ENCODE measurements at places on chromosomes 2 and 18.

- DNase-seq: no peak
Measured at GRCh38 chr18:71707400-71707799, 836.7 kb downstream of the CBLN2 start.

DNA sequence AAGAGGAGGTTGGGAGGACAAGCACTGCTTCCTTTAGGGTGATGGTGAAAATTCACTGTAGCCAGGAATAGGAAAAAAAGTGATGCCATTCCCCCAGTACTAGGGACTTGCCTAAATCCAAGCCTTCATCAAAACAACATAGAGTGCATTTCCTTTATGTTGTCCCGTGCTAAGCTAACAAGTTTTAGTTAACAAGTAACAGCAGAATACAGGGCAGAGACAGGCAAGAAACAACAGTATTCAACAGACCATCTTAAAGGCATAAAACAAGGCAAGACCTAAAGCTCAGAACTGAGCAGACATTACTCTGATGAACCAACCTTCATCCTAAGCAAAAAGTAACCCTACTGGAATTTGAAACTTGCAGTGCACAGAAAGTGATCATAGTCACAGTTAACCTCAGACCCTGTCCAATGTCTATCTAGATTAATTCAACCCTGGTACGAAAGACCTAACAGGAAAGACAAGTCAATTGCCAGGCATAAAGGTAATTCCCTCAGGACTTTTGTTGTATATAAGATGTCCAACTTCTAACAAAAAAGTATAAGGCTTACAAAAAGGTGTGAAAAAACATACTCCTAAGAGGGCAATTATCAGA is 34.4 kb upstream of the GALNT1 start:
- no peak for DNase-seq

GRCh38 chr2:46248171-46248570 is 49.0 kb upstream of the EPAS1 start:
- DNase-seq: no peak

DNA sequence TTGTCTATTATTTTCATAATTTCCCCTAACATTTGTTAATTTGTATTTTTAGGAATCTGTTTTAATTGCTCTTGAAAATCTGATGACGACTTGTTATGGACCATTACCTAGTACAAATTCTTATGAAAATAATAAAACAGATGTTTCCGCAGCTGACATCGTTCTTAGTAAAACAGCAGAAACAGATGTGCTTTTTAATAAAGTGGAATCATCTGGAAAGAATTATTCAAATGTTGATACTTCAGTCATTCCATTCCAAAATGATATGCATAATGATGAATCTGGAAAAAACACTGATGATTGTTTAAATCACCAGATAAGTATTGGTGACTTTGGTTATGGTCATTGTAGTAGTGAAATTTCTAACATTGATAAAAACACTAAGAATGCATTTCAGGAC is 69.9 kb downstream of the PMS1 start:
- DNase-seq: no peak

- DNase-seq: no peak
Measured at GRCh38 chr2:38446906-38447561, 70.0 kb upstream of the ATL2 start.

DNA sequence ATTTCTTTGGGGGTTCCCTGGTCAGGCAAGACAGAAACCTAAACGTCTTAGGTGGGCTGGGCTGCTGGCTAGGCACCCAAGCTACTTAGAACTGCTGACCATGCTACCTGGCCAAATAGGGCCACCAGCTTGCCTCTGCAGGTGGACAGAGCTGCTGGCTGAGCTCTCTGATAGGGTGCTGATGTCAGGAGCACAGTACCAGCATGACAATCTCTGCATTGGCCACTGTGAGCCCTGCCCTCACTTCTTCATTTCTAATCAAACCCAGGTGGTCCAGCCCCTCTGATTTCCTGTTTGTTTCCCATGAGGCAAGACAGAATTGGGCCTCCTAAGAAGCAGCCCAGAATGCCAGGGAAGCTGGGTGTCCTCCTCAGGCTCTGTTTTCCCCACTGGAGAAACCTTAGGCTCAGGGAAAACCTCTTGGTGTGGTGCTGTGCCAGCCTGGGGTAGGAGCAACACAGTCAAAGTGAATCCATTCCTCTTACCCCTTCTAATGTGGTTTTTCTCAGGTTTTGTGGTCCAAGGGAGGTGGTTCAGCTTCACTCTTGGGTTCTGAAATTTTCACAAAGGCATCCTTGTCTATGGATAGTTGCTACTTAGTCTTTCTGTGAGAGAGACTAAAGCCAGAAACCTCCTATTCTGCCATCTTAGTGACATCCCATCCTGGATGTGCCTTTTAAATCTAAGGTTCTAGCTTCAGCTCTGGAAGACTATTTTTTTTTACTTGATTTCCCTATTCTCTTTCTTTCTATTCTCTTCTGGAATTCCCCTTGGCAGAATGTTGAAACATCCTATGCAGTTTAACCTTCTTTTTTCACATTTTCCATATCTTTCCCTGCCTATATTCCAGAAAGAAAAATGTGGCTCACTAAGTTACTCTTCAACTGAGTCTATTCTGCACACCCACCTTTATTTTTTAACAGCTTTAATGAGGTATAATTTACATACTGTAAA is 15.2 kb downstream of the SP100 start:
- DNase-seq: no peak

GRCh38 chr2:63424329-63425078 is 163.8 kb downstream of the WDPCP start:
- DNase-seq: no peak

GRCh38 chr2:49189512-49190225 is 35.4 kb upstream of the FSHR start:
- no peak for DNase-seq

DNA sequence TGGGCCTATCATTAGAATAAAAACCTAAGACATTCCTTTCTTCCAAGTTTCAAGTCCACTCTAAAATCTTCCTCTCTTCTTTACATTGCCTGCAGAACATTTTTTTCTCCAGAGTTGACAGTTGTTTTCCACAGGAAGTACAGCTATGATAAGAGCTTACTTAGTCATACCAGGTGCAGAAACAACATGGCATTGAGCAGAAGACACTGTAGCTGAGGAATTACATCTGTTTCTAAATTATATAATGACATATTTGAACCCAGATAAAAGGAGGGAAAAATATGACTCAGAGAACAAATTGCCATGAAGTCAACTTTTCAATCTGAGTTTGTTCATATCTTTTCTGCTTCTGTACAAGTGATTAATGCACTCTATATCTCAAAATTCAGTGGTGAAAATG is 30.2 kb downstream of the CMPK2 start:
- no peak for DNase-seq

GRCh38 chr2:66185497-66186054 is 249.3 kb upstream of the MEIS1 start:
- DNase-seq: no peak

DNA sequence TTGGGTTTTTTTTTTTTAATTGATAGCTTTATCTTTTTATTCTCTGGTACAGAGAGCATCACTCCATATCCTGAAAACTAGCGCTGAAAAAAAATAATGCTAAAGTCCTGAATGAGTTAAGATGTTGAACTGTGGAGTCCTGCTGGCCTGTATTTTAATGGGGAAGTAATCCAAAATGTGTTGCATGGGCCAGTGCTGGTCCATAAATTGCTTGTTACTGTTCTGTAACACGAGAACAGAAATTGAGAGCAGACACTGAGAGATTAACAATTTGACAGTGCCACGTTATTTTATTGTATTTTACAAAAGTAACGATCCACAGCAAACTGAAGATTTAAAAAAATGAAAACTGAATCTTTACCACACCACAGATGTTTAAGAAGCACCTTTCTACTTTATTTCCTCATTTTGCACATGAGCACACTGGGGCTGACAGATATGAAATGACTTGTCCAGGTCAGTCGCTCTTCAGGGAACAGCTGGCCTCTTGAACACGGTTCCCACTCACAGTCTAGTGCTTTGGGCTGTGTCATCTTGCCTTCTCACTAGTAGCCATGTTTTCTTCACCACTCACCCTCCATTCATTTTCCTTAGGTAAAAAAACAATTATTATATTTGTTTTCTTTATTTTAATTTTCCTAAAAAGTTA is 35.3 kb downstream of the ZCCHC2 start:
- no peak for DNase-seq

- peak; percentile 7 for DNase-seq
Measured at GRCh38 chr2:54704688-54705605, 18.5 kb upstream of the EML6 start.

- DNase-seq: no peak
Measured at GRCh38 chr2:239145106-239145505, 255.7 kb downstream of the HDAC4 start.

DNA sequence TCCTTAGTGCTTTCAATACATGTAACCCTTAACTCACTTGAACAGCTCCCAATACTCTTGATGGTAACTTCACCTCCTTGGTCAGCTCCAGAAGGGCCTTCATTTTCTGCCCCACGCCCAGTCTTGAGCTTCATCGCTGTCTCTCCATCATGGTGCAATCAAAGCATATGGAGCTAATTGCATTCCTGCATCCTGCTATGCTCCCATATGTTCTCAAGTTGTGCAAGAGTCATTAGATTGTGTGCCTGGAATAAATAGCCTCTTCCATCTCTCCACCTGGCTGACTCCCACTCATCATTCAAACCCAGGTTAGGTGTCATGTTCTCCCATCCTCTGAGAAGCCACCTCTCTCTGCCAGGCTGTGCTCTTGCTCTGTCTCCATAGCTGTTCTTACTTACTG is 364.5 kb upstream of the RGPD4 start:
- no peak for DNase-seq

DNA sequence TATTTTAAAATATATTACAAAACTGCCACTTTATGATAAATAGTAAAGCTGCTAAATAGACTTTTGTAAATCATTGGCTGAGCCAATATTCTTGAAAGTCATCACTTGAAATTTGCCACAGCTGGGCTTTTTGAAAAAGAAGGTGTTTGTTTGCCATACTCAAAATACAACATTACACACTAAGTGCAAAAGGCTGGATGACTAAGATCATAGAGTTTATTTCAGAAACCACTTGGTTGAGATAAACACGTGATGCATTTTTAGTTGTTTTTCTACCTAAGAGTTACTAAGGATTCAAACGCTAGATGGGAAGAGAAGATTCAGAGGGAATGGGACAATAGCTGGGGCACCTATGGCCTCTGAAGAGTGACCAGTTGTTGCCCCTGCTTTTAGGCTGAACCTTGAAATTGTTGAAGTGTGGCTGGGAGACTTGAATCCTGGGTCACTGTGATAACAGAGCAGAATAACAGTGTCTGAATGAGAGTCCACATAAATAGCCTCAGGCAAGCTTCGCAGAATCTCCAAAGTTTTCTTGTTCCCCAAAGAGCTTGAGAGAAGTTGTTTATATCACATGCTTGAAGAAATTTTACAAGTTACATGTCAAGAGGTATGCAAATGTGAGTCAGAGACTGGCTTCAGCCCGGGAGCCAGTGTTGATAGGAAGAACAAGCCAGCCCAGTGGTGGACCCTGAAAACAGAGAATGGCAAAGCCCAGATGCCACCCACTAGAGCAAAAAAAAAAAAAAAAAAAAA is 409.8 kb downstream of the GPD2 start:
- no peak for DNase-seq

DNA sequence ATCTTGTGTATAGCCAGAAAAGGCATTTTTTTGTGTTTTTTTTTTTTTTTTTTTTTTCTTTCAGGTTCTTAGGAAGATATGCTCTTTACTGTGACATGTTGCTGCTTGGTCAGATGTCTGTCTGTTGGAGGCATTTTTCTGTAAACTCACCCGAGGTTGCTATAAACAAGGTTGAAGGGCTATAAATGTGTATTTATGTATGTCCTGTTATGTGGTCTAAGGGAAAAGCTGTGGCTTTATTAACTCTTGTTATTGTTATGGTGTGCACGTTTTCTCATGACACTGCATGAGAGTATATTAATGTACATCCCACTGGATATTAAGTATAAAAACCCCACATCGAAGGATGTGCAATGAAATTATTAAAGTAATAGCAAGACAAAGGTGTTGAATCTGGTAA is 102.0 kb downstream of the ZNF532 start:
- DNase-seq: no peak

GRCh38 chr2:156339110-156339847 is 6.8 kb upstream of the NR4A2 start:
- DNase-seq: no peak

DNA sequence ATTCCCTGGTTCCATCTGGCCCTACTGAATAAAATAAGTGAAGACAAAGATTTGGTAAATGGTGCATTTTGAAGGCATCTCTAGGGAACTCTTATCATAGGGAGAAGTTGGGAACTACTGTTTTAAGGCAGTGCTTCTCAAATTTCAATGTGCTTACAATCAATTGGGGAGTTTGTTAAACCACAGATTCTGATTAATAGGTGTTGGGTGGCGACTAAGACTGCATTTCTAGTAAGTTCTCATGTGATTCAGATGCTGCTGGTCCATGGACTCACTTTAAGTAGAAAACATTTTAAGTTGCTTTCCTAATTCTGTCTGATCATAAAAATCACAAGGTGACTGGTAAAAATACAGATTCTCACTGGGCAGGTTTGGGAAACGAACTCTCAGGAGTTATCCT is 14.6 kb downstream of the FARSB start:
- no peak for DNase-seq

GRCh38 chr2:138271467-138271866 is 230.1 kb upstream of the SPOPL start:
- DNase-seq: no peak

DNA sequence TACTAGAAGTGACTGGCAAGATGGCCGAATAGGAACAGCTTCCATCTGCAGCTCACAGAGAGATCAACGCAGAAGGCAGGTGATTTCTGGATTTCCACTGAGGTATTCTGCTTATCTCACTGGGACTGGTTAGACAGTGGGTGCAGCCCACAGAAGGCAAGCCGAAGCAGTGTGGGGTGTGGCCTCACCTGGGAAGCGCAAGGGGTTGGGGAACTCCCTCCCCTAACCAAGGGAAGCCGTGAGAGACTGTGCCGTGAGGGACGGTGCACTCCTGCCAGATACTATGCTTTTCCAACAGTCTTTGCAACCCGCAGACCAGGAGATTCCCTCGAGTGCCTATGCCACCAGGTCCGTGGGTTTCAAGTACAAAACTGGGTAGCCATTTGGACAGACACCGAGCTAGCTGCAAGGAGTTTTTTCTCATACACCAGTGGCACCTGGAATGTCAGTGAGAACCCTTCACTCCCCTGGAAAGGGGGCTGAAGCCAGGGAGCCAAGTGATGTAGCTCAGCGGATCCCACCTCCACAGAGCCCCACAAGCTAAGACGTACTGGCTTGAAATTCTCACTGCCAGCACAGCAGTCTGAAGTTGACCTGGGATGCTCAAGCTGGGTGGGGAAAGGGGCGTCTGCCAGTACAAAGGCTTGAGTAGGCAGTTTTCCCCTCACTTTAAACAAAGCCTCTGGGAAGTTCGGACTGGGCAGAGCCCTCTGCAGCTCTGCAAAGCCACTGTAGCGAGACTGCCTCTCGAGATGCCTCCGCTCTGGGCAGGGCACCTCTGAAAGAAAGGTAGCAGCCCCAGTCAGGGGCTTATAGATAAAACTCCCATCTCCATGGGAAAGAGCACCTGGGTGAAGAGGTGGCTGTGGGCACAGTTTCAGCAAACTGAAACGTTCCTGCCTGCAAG is 40.1 kb downstream of the PLEK start:
- no peak for DNase-seq

GRCh38 chr2:3177891-3178577 is 199.6 kb downstream of the EIPR1 start:
- DNase-seq: no peak
